ENCODE measurements at places on chromosomes 12 and 14. TPM values are rescaled to one million over a fixed set of nuclear protein-coding genes. Genes with fewer than 3 reads are reported as not detected.

- no peak for DNase-seq
These were observed 40.6 kb upstream of the RPH3A start for GRCh38 chr12:112750971-112751370.

Gene RFX4
- polyA plus RNA-seq = not detected

DNA sequence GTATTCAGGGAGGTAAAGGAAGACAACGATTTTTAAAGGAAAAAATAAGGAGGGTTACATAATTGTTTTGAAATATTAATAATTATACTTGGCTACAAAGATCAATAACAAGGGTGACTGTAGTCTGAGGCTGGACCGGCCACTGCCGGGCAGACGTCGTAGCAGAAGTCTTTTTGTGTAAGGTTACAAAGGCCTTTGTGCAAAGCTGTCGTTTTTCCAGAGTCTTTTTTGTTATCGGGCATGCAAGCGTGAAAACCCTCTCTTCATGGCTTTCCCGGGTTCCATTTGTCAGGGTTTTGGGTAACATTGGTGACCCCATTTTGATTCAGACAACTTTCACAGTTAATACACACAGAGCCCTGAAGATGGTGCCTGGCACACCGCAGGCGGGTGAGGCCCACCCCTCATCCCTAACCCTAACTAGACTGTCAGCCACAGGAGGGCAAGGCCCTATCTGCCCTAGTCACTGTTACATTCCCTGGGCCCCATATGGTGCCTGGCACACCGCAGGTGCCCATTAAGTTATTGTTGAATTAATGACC is 31.3 kb downstream of the RILPL1 start:
- DNase-seq = no peak

- DNase-seq = no peak
These were observed 12.9 kb downstream of the BMP4 start for GRCh38 chr14:53943751-53944083.

DNA sequence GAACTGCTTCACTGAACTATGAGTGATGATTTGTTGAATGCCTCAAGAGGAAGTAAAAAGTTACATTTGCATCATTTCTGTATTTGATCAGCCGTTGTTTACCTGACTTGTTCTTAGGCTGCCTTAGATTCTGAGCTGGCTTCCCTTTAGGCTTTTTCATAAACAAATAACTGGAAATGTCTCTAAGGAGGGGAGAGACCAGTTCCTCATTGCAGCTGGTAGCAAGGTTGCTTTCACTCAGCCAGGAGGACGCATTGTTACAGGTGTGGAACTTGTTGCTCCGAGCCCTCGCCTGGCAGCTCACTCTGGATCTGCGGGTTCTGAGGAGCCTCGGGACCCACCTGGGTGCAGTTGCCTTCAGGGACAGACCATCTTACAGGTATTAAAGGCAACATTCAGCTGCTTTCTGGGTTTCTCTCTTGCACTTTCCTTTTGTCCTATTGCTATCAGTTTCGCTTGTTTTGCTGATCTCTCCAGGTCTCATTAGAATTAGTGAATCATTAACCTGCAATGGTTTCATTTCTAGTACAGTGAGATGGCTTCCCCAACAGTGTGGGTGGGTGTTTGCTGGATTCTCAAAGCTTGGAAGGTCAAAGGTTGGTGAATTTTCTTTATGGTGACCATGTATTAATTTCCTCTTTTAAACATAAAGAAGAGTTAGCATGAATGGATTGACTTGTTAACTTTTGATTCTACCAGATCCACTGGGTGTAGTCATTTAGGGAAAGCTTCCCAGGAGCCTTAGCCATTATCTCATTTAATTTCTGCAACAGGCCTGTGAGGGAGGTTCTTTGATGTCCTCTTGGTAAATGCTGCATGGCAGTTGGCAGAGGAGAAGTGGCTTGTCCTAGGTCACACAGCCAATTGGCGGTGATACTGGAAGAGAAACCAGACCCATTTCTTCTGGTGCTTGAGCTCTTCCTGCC is at the start of gene PLEKHG7:
PLEKHG7 (plus strand) TSS at position 236 of the 926 bp plus-strand sequence. CDS start 3,643 bp downstream, outside the sequence.
- DNase-seq = no peak

DNA sequence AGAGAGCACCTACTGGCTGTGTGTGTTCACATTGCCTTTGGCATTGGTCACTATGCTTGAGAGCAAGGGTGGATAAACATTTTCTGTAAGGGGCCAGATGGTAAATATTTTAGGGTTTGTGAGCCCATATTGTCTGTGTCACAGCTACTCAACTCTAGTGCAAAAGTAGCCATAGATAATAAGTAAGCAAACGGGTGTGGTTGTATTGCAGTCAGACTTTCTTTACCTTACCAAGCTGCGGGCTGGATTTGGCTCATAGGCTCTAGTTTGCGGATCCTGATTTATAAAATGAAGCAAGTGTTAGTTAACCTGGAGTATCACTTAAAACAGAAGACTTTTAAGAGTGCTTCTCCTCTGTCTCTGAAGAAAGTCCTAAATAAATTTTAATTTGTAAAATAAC is 169.0 kb downstream of the KICS2 start:
- DNase-seq = no peak

- DNase-seq = no peak
These were observed 120.0 kb downstream of the KCNA5 start for GRCh38 chr12:5163661-5164060.

DNA sequence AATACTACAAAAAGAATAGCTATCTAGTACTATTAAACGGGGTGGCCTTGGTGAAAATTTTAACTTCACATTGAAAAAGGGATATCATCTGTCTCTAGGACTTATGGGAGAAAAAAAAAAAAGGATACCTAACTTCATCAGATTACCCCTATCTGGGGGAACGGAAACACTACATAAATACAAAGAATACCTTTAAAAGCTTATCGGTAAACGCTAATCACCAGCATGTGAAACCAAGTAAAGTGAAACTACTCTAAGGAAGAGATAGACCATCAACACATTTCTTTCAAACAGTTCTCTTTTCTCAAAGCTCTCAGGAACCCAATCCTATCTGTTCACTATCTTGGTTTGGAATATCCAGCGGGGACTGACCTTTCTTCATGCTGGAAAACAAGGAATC is 3.5 kb downstream of the KICS2 start:
- DNase-seq = no peak

DNA sequence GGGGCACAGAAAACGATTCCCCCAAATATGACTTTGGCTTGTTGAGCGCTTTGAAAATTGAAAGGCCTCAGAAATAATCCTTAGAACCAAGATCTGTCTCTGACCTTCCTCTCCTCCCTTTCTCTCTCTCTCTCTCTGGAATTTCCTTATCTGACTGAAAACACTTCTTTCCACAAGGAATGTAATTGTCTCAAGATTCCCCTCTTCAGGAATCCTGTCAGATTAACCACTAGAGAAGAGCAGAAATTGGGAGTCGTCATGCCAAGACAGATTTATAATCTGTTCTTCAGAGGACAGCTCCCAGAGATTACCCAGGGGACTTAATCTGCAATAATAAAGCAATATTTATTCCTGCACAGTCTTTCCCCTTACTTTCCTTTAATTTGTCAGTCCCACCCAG is 317.6 kb downstream of the ACSS3 start:
- DNase-seq = no peak

Gene NPFF
- polyA plus RNA-seq = 0.45 TPM

Gene SDSL
- polyA plus RNA-seq = 25.8 TPM
